ENCODE measurements at places on chromosomes 3 and 15.

GRCh38 chr3:63975723-63976122, 47.6 kb downstream of the PSMD6 start:
- no peak for DNase-seq

GRCh38 chr3:8657804-8658305, 13.3 kb upstream of the SSUH2 start:
- no peak for DNase-seq

GRCh38 chr3:187015903-187016638, 85.7 kb downstream of the ST6GAL1 start:
- no peak for DNase-seq

DNA sequence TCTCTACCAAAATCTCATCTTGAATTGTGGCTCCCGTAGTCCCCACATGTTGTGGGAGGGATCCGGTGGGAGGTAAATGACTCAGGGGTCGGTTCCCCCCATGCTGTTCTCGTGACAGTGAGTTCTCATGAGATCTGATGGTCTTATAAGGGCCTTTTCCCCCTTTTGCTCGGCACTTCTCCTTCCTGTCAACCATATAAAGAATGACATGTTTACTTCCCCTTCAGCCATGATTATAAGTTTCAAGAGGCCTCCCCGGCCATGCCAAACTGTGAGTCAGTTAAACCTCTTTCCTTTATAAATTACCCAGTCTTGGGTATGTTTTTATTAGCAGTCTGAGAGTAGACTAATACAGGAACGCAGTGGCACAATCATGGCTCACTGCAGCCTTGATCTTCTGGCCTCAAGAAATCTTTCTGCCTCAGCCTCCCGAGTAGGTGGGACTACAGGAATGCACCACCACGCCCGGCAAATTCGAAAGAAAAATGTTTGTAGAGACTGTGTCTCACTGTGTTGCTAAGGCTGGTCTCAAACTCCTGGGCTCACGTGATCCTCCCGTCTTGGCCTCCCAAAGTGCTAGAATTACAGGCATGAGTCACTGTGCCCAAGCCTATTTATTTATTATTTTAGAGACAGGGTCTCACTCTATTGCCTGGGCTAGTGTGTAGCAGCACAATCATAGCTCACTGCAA, 101.0 kb downstream of the ATP10A start:
- DNase-seq = no peak

- DNase-seq = no peak
These were observed 53.4 kb downstream of the FEM1B start for GRCh38 chr15:68330901-68331300.

- DNase-seq = no peak
These were observed 601 bp upstream of the HYAL2 start for GRCh38 chr3:50323092-50323600.
